ENCODE measurements at places on chromosomes 12 and 14. TPM values are rescaled to one million over a fixed set of nuclear protein-coding genes. Genes with fewer than 3 reads are reported as not detected.
A peak's percentile ranks its signal among the peaks of the same experiment; 100 is the strongest.

DNA sequence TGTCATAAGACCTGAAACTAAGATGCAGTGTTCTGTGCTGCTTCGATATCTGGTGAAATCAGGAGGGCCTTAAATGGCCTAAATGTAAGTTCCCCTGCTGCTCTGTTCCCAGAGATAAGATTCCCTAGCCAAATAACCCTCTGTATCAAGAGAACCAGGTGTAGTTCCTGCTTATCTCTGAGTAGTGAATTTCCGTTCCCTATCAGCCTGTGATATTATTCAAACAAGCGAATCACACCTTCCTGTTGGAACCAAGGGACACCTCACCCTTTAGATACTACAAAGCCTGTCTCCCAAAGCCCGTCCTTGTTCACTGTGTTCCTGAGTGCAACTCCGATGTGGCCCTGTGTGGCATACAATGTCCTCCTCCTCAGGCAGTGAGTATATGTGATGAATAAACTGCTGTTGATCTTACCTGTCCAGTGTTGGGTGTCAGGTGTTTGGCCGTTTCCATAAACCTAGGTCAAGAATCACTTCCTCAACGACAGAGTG lies 52.2 kb upstream of the COCH start:
- no peak for DNase-seq

- DNase-seq, result no peak
These were observed 66.6 kb upstream of the FAR2 start for GRCh38 chr12:29082522-29082921.

DNA sequence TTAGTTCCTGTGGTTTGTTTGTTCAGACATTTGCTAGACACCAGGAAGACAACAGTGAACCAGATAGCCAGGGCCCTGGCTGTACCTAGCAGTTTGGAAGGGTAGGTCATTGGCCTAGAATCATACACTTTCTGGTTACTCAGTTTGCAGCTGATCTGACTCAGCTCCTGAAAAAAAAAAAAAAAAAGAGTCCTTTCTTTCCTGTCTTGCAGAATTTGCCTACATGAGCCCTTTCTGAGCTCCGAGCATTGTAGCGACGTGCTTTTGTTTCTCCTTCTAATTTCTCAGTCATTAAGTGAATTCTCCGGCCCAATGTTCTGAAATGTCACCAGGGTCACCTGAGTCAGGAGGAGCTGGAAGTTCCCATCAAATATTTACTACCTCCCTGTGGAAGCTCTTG lies 2.4 kb downstream of the CABP1 start:
- no peak for DNase-seq

DNA sequence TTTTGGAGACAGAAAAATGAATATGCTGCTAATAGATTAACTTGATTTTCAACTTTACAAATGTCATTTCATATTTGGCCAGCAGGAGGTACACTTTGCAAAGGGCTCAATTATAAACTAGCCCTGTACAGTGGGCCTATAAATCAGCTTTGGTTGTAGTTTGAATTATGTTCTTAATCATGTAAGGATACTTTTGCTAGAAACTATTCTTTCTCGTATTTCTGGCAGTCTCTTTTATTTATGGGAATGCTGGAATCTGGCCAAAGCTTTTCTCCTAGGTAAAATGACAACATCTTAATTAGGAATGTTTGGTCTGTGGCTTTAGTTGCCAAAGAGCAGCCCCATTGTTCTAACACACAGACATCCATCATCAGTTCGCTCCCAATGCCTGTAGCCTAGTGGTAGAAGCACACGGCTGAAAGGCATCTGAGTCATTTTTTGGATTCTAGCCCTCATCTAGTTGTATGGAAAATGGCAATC lies 1322.3 kb upstream of the SEL1L start:
- DNase-seq, result no peak

GRCh38 chr14:21702316-21702715 lies 28.7 kb upstream of the OR4E1 start:
- DNase-seq, result no peak

DNA sequence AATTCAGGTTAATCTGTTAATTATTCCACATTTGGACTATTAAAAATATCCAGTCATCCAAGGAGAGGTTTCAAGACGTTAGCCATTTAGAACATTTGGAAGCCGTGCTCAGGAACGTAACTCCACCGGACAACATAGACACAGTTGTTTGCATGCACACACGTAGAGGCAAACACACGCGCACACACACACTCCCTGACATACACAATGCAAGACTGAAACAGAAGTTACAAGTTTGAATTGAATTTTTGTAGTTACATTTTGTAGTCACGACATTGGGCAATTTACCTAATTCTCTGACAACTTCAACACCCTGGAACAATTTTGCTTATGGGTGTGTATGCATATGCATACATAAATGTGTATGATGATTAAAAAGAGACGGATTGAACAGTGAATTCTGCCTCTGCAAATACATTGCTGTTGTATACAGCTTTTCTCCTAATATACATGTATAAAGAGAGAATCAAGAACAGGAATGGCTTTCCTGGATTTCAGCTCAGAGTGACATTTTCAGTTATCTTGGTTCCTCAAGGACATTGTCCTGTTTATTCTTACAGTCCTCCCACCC lies 298.8 kb downstream of the LRFN5 start:
- DNase-seq, result no peak

DNA sequence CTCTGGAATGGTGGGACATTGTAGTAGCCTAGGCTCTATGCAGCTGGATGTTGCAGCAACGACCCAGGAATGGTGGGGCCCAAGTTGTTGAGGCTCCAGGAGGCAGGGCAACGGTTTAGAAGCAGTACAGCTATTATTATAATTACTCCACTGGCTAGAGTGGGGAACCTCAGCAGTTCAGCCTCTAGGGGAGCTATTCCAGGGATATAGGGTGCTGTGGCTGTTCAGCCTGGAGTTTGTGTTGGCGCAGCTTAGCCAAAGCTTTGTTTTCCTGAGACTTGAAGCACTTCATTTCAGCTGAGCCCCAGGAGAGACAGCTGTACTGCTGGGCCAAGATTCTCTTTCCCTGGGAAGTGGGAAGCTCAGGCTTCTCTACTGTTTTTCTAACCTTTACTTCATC lies 1023.0 kb upstream of the ATXN7L3B start:
- DNase-seq, result no peak

GRCh38 chr12:102394200-102394599 lies 86.2 kb downstream of the IGF1 start:
- DNase-seq, result no peak

DNA sequence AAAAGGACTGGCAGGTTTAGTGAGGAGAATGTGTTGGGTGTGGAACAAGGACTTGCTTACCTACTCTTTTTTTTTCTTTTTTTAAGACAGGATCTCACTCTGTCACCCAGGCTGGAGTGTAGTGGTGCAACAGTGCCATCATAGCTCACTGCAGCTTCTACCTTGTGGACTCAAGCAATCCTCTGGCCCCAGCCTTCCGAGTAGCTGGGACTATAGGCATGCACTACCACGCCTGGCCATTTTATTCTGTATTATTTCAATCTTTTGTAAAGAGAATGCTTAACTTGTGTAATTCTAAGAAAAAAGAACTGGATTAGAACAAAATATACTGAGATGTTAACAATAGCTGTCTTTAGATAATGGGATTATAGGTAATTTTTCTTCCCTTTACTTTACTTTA lies 1.9 kb upstream of the VRTN start:
- DNase-seq, result no peak

DNA sequence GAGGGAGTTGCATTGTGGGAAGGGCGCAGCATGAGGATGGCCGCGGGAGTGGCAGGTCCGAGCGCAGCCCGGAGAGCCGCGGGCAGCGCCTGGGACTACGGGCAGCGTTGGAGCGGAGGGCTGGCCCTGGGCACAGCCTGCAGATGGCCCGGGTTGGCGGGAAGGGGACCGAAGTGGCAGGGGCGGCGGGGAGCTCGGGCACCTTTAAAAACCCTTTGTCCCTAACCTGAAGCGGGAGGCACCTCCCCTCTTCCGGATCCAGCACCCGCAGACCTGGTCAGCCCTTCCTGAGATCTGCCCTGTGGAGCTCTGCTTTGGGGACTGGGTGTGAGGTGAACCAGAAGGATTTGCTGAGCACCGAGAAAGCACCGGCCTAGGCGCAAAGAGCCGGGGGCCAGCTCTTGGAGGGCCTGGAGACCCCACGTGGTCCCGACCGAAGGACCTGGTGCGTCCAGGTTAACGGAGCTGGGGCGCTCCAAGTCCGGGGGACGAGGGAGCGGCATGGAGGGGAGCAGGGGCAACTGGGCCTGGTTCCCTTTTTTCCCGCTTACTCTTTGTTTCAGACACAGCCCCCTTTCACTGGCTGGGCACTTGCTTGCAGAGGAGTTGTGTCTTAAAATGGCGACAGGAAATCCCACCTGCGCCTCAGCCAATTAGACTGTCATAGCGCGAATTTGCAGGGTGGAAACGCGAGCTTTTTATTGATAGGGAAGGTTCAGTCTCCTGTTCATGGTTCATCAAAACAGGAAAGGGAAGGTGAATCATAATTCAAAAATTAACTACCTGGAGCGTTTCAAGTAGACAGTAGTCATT lies 792 bp upstream of the SLC38A1 start:
- peak; percentile 37 for DNase-seq

SIX4 gene
- not detected for total RNA-seq

NOXRED1 gene
- total RNA-seq, result 0.25 TPM

RNF31 gene
- total RNA-seq, result 96.9 TPM

VDR gene
- total RNA-seq, result 2.5 TPM
